Heart right ventricle (tissue), 16 donors: ENCODE measurements at places on chromosomes 7 and 10. TPM values are rescaled to one million over a fixed set of nuclear protein-coding genes. Genes with fewer than 3 reads are reported as not detected.

DNA sequence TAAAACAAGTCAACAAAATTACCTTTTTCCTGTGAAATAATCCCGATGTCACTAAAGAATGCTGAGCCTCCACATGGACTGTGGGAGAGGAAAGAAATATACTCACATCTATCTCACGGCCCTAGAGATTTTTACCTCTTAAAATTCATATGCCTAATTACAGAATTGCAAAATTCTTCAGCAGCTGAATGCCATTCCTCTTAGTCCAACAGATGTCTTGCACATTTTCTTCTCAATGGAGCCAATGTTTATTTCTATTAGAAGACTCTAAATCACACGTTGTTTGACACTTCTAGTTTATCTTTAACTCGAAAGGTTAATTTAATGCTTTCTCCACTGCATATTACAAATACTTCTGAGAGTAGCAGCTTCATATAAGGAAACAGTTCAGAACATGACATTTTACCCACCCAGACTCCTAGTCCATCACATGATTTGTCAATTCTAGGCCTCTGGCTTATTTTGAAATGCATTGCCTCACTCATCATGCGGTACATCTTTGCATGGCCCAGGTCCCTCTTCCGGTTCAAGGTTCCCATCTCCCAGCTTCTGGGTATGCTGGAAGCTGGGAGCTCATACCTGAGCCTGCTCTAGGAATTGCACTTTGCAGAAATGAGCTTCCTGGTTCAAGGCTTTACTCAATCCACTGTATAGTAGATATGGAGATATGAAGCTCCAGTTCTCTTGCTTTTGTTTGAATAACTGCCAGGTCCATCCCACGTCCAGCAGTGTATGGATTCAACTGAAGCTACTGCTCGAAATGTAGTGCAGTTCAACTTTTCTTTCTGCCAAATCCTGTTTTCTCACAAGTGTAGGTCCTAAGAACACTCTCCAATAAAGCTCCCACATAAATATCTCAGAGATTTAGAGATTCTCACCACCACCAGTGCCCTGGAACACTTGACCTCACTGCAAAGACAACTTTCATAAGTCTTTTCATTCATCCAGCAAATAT, 306.2 kb downstream of the GPR37 start:
- DNase-seq = no peak

DNA sequence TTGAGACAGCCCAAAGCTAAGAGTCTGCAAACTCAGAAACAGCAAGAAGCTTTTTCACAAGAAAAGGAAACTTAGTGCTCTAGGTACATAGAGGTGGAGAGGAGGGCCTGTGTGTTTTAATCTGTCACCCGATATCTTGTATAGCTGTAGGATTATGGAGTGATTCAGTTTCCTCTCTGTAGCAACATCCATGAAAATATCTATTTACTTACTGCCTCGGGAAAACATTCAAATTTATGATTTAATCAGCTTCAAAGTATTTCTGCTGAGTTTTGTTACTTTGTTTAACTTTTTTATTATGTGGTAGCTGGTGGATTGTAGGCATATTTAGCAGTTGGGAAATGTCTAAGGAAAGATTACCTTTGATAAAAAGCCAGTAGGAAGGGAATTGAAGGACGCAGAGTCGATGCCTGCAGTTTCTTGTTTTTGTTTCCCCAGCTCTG, 292.0 kb downstream of the CCDC3 start:
- DNase-seq = no peak

DNA sequence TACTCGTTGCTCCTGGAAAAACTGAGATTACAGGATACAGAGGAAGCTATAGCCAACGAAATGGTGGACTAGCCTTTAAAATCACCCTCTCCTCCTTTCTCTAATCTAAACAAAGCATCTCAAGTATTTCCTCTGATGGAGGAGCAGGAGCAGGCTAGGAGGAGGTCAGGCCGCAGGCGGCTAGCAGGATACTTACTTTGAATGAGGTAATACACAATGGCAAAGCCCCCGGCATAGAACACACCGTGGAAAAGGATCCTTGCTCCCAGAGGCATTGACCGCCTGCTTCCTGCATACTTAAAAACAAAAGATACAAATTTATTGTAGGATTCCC, 64.4 kb downstream of the STK17A start:
- DNase-seq = no peak

DNA sequence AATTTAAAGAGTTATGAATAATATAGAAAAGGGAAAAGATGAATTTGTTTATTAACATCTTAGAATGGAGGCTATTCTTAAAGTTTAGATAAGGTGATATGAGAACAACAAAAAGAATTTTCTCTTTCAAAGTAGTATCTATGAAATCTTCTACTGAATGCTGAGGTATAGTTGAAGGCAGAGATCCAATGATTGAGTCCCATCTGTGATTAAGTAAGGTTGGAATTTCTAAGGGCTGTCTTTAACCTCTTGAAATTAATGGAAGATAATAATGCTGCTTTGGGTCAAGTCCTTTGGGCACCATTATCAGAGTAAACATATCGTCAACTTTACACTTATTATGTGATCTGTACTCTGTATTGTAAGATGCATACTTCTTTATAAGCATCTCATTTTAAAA, 307.9 kb downstream of the PRKG1 start:
- DNase-seq = no peak

- no peak for DNase-seq
Measured at GRCh38 chr7:22400936-22401553, 44.1 kb upstream of the RAPGEF5 start.

DNA sequence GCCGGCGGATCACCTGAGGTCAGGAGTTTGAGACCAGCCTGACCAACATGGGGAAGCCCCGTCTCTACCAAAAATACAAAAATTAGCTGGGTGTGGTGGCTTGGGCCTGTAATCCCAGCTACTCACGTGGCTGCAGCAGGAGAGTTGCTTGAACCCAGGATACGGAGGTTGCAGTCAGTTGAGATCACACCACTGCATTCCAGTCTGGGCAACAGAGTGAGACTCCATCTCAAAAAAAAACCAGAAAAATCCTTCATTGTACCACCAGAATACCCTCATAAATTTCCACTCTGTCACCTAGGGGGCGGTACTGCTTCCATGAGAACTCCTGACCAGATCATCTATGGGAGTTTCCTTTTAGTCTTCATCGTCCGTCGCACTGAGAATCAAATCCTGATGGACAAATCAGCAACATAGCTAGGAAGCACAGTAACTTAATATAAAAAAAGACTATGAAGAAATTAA, 225.8 kb upstream of the KLF14 start:
- DNase-seq = no peak

PON1 gene
- not detected for total RNA-seq

FLNC gene
- 617 TPM for total RNA-seq

GRID2IP gene
- not detected for total RNA-seq
